Fibroblast of lung (primary cell): ENCODE measurements at places on chromosomes 11 and 22.

DNA sequence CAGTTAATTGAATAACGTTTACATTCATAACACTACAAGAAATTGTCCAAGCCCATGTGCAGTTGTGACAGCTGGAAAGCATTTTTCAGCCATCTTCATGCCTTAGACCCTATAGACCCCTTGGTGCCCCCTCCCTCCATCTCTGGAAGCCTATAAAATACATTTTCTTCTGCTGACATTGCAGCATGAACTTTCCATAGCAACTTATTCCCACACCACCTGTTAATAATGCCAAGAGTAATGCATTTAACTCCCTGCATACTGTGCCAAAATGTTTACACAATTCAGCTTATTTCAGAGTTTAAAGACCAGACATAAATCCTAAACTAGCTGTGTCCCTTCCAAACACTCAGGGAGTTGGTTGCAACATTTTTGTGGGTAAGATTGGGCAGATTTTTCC is 143.0 kb upstream of the ARHGAP20 start:
- peak; percentile 79 for DNase-seq

- no peak for DNase-seq
These were observed 13.9 kb downstream of the MYBPC3 start for GRCh38 chr11:47338396-47339241.

GRCh38 chr11:77449060-77449521 is 24.8 kb downstream of the PAK1 start:
- no peak for DNase-seq

GRCh38 chr11:19646921-19647320 is 65.7 kb upstream of the NAV2 start:
- DNase-seq: peak; percentile 95

DNA sequence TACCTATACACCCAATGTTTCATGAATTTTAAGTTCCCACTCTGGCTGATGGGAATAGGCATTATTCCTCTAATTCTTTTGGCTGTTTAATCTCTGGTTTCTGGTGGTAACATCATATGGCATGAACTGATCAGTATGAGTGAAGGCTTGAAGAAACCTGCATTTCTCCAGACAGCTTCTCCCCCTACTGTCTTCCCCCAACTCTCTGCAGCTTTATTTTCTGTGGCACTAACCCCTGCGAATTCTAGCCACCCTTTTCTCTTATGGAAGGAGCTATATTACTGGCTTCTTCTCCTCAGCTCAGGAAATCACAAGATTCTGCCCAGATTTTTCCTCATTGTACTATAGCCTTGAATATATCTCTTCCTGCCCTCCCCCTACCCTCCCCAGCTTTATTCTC is 57.1 kb downstream of the CASP12 start:
- no peak for DNase-seq

- DNase-seq: no peak
These were observed 9.1 kb downstream of the DRD4 start for GRCh38 chr11:646214-646613.

GRCh38 chr22:29226351-29226981 is 20.8 kb downstream of the EMID1 start:
- DNase-seq: no peak

DNA sequence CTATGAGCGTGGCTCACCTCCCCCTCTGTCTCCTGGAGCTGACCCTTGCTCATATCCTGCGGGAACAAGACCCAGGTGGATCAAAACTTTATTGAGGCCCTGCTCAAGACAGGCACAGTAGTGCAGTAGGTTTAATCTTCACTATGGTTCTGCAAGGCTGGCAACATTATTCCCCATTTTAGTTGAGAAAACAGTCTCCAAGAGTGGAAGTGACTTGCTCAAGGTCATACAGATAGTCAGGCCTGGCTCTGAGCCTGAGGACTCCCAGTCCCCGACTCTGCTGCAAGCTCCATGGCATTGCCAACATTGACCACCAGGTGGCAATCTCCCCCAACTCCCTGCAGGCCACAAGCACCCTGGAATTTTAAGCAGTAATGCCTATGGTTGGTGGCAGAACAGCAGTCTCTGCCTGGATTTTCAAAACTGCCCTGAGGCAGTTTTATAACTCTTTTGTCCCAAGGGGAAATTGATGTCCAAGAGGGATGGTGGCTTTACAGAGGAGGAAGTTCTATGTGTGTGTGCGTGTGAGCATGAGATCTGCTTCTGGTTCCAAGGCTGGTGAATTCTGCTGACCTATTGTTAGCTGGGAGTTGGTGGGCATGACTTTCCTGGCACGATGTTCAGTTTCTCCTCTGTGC is 34.1 kb downstream of the NEU3 start:
- peak; percentile 85 for DNase-seq

DNA sequence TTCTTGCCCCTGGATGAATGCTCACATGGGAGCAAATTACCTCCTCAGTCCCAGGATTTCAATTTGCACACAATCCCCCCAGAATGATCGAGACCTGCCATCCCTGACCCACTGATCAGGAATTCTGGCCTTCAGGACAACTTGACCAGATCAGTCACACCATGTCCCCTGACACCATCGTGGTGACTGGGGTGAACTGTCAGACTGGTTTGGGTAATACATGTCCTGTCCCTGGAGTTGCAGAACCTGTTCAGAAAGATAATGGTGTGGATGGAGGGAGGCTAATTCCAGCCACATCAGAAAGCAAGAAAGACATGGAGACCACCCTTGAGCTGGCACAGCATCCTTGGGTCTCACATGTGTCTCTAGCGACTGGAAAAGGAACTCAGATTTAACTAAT is 57.9 kb upstream of the TOP3B start:
- DNase-seq: no peak

DNA sequence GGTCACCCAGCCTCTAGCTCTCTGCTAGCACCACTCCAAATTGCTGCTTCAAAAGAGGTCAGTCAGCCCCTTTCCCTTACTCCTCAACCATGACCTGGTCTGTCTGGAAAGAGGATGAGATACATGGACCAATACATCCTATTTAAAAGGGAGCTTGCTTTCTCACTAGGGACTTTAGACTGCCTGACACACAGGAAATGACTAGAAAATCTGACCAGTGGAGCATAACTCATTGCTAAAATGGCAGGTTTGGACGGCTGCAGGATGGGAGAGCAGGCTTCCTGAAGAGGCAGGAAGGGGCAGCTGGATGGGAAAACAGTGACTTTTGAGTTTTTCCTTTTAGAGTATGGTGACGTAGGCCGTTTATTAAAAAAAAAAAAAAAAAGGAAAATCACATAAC is 25.3 kb downstream of the STIM1 start:
- peak; percentile 55 for DNase-seq

DNA sequence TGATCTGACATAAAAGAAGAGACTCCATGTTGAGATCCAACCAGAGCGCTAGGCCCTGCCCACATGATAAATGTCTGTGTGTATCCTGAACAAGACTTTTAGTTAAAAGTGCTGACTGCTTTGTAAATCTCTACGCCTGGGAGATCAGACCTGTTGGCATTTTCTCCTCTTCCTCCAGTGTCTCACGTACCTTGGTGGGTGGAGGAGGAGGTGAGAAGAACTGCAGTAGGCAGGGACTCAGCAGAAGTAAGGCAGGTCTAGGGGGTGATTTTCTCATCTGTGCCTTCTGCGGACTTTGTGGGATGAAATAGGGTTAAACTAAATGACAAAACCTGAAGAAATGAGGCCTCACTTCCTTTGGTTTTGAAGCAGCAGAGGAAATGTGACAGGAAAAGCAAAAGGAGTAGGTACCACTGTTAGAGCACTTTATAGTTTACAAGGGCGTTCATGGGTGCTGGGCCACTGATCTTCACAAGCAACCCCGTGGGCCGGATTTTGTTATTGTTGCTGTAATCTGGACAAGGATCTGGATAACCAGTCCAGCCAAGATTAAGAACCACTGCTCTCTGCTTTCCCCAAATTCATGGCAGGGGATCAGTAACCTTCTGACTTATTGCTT is 36.7 kb upstream of the PLET1 start:
- DNase-seq: no peak

GRCh38 chr11:22346282-22346681 is 8.1 kb downstream of the SLC17A6 start:
- no peak for DNase-seq

DNA sequence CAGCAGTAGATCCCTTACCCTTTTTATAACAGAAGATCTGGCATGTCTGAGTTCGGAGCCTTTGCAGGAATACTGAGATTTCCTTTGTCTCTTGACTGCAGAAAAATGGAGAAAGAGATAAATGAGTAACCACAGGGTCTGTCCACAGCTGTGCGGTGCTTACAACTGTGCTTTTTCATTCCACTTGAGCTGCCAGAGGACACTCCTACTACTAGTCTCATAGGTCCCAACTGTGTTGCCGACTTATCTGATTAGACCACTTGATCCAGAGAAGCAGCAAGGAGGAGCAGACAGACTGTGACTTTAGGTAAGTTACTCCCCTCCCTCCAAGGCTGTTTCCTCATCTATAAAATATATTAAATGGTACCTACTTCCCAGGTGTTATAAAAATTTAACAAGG is 17.5 kb downstream of the FAM227A start:
- no peak for DNase-seq

DNA sequence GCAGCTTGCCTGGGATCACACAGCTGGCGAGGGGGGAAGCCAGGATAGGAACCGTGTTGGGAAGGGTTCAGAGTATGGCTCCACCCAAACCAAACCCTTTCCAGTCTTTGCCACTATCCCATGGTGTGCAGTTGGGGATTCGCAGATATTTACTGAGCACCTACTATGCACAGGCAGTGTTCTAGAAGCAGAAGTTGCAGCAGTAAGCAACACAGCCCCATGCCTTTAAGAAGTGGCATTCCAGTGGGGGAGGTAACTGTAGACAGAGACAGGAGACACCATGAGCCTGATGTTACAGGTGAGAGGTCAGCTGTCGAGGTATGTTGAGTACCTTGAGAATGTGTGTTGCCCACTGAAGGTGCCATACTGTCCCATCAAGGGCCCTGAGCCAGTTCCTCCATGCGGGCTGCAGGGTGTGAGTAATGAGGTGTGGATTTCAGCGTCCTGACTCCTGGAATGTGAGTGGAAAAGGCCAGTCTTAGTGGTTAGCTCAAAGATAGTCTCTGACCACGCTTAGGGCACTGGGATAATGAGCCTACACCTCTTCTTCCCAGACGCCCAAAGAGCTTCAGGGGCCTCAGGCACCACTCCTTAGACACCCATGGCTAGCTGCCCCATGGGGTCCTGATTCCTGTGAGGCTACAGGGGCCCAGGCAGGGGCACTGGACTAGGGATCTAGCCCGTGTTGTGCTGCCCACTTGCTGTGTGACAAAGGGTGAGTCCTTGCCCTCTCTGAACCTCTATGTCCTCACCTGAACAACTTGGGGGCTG is 71.8 kb upstream of the TP53I11 start:
- DNase-seq: peak; percentile 42

GRCh38 chr11:121551463-121551862 is 98.7 kb upstream of the SORL1-AS1 start:
- no peak for DNase-seq

DNA sequence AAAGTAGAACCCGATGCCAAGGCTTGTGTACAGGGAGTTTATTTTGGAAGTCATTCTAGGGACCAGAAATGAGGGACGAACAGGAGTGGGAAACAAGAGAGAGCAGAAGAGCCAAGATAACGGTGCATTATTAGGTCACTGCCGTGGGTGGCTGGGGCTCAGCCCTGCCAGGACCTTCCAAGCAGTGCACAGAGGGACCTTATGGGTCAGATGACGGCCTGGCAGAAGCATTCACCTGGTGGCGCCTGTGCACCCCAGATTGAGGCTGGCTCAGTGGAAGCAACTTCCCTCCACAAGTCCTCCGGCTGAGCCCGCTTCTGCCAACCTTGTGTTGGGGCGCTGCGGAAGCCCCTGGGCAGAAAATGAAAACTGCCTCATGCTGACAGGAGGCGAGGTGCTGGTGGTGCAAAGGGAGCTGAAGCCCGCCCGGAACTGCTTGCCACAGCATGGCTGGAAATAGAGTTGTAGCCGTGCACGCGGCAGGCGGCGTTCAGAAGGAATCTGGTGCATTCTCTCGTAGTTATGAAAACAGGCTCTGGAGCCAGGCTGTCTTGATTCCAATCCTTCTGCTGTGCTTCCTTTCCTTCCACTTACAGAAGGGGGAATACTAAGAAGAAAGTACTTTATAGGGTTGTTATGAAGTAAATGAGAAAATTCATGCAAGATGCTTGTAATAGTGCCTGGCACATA is 22.2 kb upstream of the TP53I11 start:
- DNase-seq: no peak

DNA sequence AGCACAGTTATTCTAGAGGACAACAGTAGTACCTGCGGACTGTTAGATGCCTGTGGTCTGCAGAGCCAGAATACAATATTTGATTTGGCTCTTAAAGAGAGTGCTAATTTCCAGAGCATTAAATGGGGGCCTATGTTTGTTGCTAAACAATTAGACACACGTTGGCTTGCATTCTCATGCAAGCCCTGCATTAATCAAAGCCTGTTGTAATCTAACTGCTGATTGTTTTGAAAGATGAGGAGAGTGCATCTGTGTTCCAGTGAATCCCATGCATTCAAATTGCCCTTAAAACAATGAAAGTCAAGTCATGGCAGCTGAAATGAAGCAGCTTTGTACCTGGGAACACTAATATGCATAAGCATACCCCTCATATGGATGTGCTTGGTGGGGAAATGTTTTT is 419.4 kb downstream of the DYNC2H1 start:
- DNase-seq: peak; percentile 47

DNA sequence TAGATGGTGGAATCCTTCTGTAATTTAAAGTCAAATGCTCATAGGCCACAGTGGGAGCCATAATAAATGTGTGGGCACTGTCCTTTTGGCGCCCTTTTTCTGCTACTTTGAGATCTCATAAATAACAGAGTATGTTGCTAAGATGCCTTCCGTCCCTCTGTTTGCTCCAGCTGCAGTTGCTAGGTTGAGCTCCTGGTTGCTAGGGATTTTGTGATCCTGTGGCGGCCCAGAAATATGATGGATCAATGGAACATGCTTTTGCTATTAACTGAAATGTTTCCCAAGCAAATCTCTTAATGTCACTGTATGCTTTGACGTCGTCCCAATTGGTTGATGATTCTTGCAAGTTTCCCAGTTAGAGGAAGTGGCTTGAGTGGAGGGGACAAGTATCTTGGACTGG is 53.5 kb downstream of the MYO18B start:
- DNase-seq: no peak
